ENCODE measurements at places on chromosomes 6 and 20.

DNA sequence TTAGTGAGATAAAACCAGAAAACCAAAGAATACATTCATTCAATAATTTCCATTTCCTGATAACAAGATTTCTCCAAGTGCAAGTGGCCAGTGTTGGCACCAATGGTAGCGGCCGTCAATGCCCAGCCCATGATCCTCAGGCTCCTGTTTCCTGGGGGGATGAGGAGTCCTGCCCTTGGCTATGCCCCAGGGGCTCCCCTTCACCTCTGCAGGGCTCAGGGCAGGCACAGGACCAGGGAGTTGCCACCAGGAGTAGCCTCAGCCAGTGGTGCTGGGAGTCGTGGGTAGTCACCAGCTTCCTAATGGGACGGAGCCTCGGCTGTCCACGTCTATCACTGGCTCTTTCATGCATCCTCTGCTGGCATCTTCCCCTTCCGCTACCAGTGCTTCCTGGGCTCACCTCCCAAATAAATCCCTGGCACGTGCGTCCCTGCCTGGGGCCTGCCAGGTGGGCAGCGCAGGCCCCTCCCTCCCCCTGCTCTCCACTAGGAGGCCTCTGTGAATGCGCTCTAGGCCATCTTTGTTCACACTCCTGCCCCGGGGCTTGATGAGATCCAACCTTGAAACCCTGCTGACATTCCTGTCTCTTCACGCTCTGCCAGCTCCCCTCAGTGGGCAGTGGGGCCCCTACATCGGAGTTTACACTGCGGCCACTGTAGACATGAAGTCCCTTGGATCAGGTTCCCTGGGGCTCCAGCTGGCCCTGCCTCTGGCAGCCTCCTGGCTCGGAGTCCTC, 215.7 kb downstream of the SYNDIG1 start:
- DNase-seq = peak; percentile 19

DNA sequence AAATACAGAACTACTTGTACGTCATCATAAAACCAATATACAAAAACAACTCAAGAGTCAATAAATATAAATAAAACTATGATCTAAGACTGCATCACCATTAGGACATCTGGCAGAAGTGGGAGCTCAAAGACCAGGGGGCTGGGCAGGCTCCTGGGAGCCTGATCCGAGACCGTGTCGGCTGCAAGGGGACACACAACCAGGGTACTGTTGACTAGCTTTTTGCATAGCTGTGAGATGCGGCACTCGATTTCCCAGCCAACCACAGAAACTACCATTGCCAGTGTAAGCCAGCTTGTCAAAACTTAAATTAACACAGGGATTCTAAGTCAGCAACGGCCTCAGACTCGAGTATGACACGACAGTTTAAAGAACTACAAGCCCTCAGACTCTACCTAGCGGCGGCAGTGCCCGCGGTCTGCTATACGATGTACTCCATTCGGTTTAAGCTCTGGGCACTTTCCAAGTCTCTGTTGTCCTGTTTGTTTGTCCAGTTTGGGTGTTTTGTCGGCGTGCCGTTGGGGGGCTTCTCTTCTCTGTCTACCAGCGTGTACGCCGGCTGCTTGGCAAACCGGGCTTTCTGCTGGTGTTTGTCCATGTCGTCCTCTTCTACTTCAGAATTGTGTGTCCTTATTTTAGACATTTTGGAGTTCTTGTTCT, 34.6 kb downstream of the JAG1 start:
- no peak for DNase-seq

DNA sequence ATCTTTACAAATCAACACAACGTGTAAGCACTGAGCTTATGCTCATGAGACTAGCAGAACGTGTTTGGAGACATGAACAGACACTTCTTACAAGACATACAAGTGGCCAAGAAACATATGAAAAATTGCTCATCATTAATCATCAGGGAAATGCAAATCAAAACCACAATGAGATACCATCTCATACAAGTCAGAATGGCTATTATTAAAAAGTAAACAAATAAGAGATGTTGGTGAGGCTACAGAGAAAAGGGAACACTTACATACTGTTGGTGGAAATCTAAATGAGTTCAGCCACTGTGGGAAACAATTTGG, 327.9 kb upstream of the SOX4 start:
- no peak for DNase-seq

- no peak for DNase-seq
These were observed 13.3 kb upstream of the RAB22A start for GRCh38 chr20:58296051-58296837.

GRCh38 chr6:138544501-138544900, 45.2 kb upstream of the NHSL1 start:
- DNase-seq = no peak

DNA sequence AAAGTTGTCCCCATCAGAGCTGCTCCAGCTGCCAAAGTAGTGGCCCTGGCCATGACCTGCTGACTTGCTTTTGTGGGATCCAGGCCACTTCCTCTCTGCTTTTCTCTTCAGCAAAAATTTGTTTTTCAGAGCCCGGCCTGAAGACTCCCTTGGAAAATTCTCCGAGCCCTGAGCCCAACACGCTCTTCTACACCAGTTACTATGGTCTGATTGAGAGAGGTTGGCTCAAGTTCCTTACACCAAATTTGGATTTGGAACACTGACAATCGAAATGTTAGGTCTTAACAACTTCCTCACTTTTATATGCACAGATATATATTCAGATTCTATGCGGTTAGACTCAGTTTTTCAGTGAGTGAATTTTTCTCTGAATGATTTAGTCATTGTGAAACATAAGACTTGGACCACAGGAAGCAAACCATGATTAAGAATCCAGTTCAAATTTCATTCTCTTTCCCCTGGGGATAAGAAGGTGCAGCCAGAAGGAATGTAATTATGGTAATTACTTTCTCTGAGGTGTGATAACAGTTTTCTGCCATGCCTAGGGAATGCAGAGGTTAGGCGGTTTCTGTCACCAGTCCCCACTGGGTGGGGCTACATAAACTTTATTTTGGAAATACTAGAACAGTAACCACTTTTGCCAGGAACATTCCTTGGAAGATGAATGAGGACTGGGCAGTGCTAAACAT, 365.2 kb downstream of the SYNE1 start:
- peak; percentile 62 for DNase-seq

GRCh38 chr6:4017834-4018170, 61.1 kb downstream of the FAM217A start:
- no peak for DNase-seq

- DNase-seq = no peak
These were observed 85.2 kb downstream of the KIF16B start for GRCh38 chr20:16488086-16488485.

GRCh38 chr6:137728386-137729349, 138.4 kb upstream of the TNFAIP3 start:
- DNase-seq = peak; percentile 33

DNA sequence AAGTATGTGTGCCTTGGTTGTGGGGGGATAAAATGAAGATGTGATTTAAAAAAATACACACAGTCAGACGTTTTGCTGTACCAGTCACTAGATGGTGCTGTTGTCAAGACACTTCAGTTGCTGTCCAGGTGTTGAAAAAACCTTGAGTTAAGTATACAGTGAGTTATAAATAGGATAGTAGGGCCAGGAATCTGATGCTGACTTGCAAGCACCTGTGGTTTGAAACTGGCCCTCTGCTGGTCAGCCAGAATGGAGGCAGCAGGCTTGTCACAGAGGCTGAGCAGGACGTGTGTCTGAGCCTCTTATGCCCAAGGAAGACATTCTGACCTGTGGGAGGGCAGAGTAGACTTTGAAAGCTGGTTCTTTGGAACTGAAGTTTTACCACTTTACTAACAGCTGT, 27.8 kb downstream of the RNF8 start:
- no peak for DNase-seq

DNA sequence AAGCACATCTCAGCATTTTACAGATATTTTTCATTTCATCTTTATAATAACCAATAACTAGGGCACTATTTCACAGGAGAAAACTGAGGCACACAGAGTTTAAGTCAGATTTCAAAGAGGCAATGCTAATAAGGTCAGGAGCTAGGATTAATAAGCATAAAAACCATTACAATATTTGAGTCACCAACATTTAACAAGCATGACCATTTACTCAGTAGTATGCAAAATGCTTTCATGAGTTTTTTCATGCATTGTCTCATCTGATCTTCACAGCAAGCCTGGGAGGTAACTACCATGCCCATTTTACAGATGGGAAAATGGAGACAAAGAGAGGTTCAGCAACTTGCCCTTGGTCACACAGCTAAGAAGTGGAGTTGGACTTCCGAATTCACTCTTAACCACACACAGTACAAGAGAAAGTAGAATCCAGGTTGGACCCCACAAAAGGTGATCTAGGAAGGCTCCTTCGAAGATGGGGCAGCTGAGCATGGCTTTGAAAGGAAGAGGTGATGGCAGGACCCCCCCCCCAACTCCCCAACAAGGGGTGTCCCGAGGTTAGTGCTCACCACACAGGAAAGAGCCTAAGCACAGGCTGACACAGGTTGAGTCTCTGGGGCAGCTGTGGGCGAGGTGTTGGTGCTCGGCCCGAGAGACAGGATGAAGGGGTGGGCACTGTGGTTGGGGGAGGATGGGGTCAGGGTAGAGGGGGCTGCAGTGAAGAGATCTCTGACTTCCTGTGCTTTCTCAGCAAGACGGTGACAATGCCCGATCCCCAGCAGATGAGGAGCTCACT, 108.8 kb downstream of the PREX1 start:
- no peak for DNase-seq

GRCh38 chr20:57020364-57020763, 246.1 kb downstream of the BMP7 start:
- DNase-seq = peak; percentile 43

- no peak for DNase-seq
These were observed 331.9 kb downstream of the HTR1B start for GRCh38 chr6:77131426-77131825.

GRCh38 chr20:1414982-1415381, 22.1 kb upstream of the FKBP1A start:
- no peak for DNase-seq

DNA sequence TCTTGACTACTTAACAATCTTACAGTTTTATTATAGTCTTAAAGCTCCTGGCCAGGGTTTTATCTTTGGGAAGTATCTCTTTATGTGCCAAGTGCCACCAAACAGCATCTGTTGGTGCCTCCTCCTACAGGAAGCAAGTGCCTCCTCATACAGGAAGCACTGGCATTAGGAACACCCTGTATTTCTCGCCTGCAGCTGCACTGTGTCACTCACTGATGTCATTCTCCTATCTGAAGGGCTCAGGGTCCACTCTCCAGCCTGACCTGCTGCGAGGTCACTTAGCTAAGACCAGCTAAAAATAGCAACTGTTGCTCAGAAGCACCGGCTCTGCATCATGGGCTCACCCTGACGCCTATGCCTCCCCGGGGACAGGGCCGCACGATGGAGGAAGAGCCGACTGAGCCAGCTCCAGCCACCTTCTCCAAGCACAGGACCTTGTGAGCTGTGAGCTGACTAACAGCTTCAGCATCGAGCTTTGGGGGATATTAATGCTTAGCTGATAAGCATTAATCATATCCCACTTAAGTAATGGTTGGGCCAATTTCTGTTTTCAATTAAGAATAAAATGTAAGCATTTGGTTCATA, 66.3 kb upstream of the CD93 start:
- peak; percentile 57 for DNase-seq

GRCh38 chr20:63469019-63469712, 3.3 kb downstream of the KCNQ2 start:
- DNase-seq = no peak

DNA sequence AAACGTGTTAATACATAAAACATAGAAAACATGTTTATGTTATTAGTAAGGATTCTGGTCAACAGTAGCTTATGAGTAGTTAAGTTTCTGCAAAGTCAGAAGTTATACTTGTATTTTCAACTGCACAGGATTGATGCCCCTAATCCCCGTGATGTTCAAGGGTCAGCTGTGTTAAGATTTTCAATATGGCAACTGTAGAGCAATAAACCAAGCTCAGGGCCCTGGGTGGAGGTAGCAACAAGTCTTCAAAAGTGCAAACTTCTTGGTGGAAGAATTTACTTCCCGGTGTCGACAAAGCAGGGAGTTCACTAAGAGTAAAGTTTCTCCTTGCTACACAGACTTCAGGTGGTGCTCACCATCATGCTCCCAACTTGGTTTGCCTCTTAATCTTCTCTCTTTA, 4.1 kb upstream of the BCAS1 start:
- no peak for DNase-seq

DNA sequence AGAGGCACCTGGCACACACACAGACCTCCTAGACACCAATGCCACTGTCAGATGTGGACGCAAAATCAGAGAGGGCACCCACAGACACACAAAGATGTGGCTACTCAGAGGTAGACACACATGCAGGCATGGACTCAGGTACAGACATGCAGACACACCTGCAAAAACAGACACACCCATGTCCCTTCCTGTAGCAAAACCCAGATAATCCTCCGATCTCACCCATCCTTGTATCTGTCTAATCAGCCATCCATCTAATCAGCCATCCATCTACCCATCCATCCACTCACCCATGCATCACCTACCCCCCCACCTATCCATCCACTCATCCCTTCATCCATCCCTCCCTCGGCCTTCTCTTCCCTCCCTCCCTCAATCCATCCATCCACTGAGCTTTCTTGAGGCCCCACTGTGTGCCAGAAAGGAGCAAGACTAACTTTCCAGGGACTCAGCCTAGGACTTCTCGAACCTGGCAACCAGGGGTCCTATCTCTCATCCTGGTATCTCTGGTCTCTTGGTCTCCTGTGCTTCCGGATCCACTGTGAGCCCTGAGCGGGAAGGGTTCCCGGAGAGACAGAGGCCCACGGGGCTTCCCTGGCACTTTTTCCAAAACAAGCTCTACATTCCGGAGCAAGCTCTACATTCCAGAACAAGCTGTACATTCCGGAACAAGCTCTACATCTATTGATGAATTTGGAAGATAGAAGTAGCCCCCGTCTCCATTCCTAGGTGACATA, 1.1 kb upstream of the TGM2 start:
- no peak for DNase-seq

- DNase-seq = peak; percentile 74
These were observed 57.2 kb upstream of the ARHGAP18 start for GRCh38 chr6:129766959-129767728.

DNA sequence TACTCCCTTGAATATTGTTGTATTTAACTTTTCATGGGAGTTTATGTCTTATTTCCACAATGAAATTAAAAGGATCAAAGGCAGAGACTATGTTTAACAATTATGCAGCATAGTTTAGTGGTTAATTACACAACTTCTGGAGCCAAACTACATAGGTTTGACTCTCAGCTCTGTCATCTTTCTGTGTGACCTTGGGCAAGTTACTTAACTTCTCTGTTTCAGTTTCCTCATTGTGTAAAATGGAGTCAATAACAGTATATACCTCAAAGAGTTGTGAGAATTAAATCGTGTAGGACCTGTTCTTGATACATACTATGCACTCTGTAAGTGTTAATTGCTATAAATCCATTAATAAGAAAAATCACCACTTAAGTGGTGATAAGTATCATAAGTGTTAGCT, 48.3 kb downstream of the BTBD9 start:
- DNase-seq = no peak

All from femur (tissue), 1 donor.